ENCODE measurements at places on chromosomes 5 and 9.

GRCh38 chr9:13032585-13032984 lies 246.9 kb downstream of the MPDZ start:
- no peak for DNase-seq

- DNase-seq = no peak
These were observed 1.7 kb downstream of the FKBP15 start for GRCh38 chr9:113219186-113219936.

DNA sequence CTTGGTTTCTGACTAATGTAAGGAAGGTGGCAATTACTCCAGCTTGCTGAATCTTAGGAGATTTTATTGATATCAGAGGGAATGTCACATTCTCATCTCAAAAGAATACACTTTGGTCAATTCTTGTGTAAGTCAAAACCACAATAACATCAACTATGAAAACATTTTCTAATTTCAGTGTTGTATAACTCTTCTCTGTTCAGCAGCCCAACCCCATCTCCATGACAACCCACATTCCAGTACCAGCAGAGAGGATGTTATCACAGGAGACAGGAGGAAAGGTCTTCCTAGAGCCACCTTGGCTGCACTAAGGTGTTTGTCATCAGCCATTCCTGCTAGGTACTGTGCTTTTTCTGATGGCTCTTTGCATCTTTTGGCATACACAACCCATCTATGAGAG lies 529.1 kb upstream of the BRINP1 start:
- DNase-seq = no peak

- no peak for DNase-seq
These were observed 102.4 kb downstream of the TTLL11 start for GRCh38 chr9:121990600-121991306.

DNA sequence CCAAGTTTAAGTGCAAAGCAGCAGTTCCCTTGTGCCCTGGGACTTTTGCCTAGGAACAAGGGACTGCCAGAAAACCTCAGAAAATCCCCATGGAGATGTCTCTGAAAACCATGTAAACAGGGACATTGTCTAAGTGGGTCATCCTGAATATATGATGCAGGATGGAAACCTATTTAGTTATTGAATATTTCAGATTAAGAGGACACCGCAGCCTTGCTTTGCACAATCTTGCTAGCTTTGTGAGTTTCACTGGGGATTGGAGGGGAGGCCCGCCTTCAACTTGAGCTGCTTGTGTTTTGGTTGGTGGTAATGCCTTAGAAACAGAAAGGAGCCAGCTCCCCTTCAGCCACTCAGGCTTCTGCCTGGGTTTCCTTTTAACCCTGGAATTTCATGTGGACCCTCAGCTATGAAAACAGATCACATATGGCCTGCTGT lies 112.8 kb downstream of the C9orf152 start:
- DNase-seq = no peak

DNA sequence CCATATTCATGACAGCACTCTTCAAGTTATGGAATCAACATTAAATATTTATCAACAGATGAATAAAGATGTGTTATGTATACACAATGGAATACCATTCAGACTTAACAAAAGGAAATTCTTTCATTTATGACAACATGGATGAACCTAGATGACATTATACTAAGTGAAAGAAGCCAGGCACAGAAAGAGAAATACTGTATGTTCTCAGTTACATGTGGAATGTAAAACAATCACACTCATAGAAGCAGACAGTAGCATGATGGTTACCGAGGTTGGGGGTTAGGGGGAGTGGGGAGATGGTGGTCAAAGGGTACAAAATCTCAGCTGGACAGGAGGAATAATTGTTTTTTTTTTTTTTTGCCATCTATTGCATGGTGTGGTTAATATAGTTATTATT lies 431.9 kb downstream of the DMAC1 start:
- no peak for DNase-seq

DNA sequence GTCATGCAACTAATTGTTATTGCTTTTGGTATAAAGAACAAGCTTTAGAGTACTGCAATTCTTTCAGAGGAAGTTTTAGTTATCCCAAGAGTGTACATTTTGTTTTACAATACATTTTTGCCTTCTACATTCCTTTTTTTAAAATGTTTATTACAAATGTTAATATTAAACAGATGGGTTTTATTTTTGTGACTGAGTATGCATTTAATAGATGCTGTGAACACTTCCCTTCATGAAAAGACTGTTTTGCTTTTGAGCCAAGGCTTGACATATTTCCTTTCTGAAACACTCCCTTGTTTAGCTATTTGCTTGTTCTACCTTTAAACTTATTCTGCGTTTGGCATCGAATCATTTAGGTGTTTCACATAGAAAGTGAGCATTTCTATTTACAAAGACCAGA lies 14.8 kb upstream of the ZNF474 start:
- no peak for DNase-seq

DNA sequence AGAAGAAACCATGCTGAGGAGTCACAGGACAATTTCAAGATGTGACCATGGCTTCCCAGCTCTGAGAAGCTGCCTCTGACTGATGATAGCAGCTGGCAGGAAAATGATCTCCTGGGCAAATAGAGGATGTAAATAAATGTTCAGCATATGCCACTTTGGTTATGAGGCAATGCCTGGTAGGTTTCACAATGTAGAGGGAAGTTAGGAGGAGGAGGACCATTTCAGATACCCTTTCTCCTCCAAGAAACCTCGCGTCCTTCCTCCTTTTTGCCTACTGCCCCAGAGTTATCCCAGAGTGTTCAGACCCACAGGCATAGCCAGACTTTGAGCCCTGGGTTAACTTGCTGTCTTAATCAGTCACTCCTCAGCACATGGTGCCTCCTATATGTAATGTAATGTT lies 541.6 kb upstream of the DAP start:
- DNase-seq = no peak

DNA sequence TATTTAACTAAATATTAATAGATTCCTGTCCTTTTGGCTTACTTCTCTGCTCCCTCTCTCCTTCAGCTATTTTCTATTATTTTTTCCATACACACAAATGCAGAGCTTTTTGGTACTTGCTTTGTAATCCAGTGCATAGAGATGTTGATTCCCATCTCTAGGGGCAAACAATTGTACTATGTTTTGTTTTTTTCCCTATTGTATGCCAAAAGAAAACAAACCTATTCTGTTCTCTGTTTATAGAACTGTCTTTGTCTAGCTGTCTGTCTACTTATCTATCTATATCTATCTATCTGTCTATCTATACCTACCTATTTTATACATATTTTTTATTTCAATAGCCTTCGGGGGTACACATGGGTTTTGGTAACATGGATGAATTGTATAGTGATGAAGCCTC lies 121.6 kb upstream of the LIFR start:
- DNase-seq = no peak

- no peak for DNase-seq
These were observed 5.0 kb downstream of the CMYA5 start for GRCh38 chr5:79694652-79695051.

GRCh38 chr5:76256116-76256889 lies 146.8 kb upstream of the IQGAP2 start:
- DNase-seq = no peak

DNA sequence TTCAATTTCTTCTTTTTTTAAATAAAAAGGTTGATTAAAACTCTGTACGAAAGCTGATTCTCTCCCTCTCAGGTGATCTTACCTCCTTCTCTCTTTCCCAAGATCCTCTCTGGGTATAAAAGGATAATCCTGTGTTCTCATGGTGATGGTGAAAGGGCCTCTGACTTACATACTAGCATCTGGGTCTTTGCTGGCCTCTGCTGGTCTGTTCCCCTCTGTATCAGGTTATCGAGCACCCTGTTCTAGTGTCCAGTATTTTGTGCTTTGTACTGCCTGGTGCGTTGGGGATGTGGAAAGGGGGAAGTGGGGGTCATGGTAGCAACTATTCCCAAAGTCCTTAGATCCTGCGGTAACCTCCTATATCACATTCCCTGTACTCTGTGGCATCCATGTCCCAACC lies 328.9 kb downstream of the NR2F1-AS1 start:
- DNase-seq = no peak

DNA sequence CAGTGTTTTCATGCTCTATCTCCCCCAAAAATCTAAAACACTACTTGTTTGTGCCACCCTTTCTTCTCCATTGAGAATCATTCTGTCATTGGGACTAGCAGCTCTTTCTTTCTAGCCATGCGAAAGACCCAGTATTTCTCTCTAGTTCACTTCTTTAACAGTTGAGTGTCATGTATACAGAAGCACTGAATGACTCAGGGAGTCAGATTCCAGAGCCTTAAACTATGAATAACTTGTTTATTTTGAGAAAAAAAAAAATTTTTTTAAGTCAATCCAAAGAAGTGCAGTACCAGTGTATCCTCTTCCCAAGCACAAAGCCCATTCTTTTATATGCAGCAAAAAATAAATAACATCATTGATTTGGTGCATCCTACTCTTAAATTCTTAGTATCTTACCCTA lies 415.4 kb upstream of the GRAMD2B start:
- no peak for DNase-seq

DNA sequence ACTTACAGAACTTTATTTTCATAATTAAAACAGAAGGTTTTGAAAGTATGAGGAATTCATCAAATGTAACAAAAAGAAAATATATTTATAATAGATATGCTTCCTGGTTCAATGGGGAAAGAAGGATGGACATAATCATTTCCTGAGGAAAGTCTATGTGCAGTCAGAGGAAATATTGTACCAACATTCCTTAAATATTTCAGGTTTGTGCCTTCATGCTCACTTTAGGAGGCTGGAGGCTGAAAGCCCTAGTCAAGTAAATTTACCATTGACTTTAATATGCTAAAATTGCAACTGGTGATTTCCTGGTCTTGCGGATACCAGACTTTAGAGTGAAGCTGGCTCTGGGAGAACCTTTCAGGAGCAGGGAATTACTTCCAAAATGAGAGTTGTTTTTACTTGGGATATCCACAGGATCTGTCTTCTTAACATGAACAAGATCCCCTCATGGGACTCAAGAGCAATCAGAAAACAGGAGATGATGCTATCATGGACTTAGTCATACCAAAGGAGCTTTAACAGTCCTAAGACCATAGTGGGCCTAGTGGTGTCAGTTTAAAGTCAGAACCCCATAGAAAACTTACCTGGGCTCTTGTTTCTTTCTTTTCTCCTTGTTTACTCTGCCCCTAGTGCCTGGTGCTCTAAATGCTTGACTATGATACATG lies 762.8 kb upstream of the GRAMD2B start:
- no peak for DNase-seq

- DNase-seq = no peak
These were observed 122.4 kb upstream of the C6 start for GRCh38 chr5:41335596-41336181.

DNA sequence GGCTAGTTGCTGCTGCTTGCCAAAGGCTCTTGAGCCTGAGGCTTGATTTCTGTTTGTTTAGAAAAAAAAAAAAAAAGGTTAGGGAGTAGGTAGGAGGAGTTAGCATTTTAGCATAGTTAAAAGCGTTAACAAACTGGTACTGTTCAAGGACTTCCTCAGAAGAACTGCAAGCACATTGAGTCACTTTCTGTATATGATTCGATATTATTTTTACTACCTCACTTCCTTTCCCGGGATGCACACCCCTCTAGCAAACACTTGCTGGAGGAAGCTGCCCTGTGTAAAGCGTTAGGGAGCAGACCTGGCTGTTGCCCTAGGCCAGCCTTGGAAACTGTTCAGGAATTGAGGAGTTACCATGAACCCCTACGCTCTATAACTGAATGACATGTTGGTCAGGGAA lies 15.7 kb upstream of the CEP120 start:
- DNase-seq = no peak

DNA sequence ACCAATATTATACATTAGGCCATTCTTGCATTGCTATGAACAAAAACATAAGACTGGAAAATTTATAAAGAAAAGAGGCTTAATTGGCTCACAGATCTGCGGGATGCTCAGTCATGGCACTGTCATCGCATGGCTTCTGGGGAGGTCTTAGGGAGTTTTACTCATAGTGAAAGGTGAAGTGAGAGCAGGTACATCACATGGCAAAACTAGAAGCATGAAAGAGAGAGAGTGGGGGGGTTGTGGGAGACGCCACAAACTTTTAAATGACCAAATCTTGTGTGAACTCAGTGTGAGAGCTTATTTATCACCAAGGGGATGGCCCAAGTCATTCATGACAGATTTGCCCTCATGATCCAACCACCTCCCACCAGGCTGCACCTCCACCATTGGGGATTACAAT lies 398.3 kb upstream of the EDIL3 start:
- no peak for DNase-seq

DNA sequence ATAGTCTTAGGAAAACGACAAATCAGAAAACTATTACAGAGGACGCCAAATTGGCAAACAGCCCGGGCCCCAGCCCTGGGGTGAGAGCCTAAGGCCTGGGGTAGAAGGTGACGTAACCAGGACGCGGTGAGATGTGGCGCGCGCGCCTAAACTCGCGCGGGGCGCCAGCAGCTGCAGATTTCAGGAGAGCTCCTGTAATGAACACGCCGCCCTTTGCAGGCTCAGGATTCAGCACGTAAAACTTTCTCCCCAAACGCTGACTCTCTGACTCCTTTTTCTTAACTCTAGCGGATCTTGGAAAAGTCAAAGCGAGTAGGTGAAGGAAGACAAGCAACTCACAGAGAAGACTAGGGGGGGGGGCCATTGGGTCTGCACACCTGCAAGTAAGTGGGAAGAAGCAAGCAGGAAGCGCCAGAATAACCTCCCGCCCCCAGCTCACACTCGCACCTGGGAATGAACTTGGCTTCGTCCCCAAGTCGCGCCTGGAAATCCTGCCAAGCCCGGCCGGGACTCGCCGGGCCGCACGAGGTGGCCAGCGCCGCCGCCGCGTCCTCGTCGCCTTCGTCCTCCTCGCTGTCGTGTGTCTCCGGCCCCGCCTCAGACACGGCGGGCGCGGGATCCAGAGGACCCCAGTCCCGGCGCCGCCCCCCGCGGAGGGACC lies 822 bp downstream of the RASEF start:
- no peak for DNase-seq

GRCh38 chr9:124934290-124934689 lies 6.6 kb downstream of the GOLGA1 start:
- DNase-seq = no peak

- DNase-seq = no peak
These were observed 42.2 kb upstream of the ADAMTS2 start for GRCh38 chr5:179387151-179388110.

- no peak for DNase-seq
These were observed 10.4 kb upstream of the EEIG1 start for GRCh38 chr9:127991017-127991756.

DNA sequence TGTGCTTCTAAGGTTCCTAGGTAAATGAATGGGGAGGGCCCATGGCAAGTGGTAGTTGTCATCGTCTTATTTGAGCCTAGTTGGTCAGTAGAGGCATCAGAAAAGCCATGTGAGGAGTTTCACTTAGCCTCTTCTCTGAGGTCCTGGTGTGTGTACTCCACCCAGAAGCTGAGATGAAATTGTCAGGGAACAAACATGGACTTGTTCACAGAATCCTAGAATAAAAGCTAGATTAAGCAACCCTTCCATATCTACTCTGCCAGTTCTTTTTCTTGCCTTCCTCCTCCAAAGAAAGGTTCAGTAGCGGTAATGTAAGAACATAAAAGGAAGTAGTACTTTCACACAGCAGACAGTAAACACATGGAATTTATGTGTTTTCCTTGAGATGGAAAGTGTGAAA lies 70.4 kb downstream of the ARHGAP26 start:
- DNase-seq = no peak

GRCh38 chr9:110512817-110513216 lies 66.7 kb downstream of the SVEP1 start:
- no peak for DNase-seq

GRCh38 chr9:96484521-96484931 lies 34.6 kb downstream of the HABP4 start:
- no peak for DNase-seq

GRCh38 chr9:79026316-79026715 lies 545.4 kb upstream of the TLE4 start:
- no peak for DNase-seq

Measured in stimulated activated CD4-positive, alpha-beta T cell treated with anti-CD3 and anti-CD28 coated beads, Interleukin-1b, Interleukin-23, amount 100 ng/mL, for 1 hour (primary cell).